ENCODE measurements at places on chromosomes 1 and 21. TPM values are rescaled to one million over a fixed set of nuclear protein-coding genes. Genes with fewer than 3 reads are reported as not detected.
A peak's percentile ranks its signal among the peaks of the same experiment; 100 is the strongest.

GRCh38 chr1:101316256-101316655, 79.4 kb downstream of the S1PR1 start:
- no peaks in the 10 kb centered on the region for H3K36me3 ChIP-seq
- H3K4me3 ChIP-seq = no peak overlapping the region

Gene SESN2
- polyA plus RNA-seq = 5.6 TPM

Gene STXBP3
- 55.6 TPM for polyA plus RNA-seq

DNA sequence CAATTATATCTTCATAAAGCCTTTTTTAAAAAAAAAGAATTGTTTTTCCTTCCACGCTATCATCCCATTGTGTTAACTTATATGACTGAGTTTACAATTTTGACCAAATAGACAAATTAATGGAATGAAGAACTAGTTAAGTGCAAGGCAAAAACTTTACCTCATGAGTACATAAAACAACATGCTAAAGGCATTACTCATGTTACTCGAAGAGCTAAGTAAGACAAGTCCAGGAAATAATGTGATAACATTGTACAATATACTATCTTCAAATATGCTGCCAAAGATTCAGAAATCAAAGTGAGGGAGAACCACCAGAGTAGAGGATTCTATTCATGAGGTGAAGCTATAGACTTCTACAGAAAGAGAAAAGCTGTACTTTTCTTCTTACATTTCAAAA, 24.2 kb upstream of the DYNLT5 start:
- no peak overlapping the region for H3K27ac ChIP-seq
- H3K4me3 ChIP-seq = no peak overlapping the region
- DNase-seq = no peak
- peaks cover 10% of the 10 kb centered on the region for H3K27me3 ChIP-seq
- H3K36me3 ChIP-seq = no peaks in the 10 kb centered on the region

DNA sequence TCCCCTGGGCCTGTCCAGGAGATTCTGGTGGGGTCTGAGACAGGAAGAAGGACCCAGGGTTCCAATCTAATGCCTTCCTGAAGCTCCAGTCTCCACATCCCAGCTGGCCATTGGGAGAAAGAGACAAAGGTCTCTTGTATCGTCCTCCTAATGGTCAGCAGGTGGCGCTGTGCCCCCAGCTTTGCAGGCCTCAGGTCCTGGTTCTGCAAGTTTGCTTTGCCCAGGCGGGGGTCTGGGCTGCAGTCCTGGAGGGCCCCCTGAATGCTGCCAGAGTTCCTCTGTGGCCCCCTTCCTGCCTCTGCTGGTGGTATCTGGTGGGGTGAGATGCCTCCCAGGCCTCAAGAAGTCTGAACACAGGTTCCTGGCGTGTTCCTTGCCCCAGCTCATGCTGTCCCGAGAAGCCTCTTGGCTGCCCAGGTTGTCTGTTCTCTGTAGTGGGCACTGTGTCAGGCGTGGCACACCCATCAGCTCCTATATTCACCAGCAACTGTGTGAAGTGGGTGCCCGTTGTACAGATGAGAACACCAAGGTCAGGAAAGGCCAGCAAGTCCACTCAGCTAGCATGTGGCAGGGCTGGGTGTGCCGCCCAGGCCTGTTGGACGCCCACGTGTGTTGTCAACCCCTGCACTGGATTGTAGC, 33.8 kb upstream of the CSF3R start:
- H3K36me3 ChIP-seq = no peaks in the 10 kb centered on the region
- no peaks in the 10 kb centered on the region for H3K27me3 ChIP-seq
- DNase-seq = peak; percentile 8
- H3K4me1 ChIP-seq = no peaks in the 10 kb centered on the region
- H3K27ac ChIP-seq = no peak overlapping the region

DNA sequence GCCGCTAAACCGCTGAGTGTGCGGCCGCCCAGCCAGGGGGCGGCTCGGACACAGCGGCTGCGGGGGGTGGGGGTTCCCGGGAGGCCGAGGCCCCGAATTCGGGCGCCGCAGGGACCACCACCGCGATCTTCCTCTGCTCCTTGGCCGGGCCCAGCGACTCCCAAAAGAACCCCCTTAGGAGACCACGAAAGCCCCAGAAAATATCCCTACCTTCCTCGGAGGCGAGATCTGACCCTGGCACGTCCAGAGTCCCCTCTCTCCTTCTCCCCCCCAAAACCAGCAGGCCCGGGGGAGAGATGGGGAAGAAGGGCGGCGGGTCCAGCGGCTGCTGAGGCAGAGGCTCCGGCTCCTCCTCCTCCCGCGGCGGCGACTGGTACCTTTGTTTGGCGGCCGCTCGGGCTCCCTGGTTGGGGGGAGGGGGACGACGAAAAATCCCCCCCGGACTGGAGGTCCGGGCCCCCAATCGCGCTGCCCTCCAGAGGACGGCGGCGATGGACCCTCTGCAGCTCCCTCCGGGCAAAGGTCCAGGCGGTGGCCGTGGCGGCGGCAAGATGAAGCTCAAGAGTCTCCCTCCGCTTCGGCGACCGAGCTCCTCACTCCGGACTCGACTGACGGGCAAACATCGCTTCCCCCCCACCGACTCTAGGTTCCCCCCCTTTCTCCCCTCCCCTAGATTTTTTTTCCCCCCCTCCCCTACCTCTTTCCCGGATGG, at the start of gene ARID4B:
ARID4B (minus strand) TSS at position 621 of the 712 bp plus-strand sequence. CDS start 1,260 bp downstream, outside the sequence.
- no peak for DNase-seq
- peak within 1 kb of the TSS; percentile 99 for H3K4me3 ChIP-seq
- H3K4me1 ChIP-seq = peaks cover 71% of the 10 kb centered on the region
- peaks cover 8% of the 10 kb centered on the region for H3K36me3 ChIP-seq

DNA sequence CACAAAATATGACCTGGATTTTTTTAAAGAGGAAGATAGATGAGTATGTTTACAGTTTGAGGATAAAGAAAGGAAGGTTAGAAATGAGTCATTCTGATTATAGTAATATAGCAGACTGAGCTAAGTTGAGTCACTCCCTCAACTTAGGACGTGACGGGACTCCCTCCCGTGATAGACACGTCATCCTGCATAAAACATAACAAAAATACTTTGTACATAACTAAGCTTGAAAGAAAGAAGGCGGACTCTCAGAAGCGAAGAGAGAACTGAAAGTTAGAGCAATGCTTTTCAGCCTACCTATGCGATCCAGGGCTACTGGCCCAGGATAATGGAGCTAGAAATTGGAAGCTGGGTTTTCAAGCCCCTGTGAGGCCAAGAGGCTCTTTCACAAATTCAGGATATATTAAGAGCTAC, 53.0 kb upstream of the DESI2 start:
- no peaks in the 10 kb centered on the region for H3K36me3 ChIP-seq
- peak; percentile 89 for DNase-seq
- peaks cover 6% of the 10 kb centered on the region for H3K4me1 ChIP-seq
- no peaks in the 10 kb centered on the region for H3K27me3 ChIP-seq

- H3K27ac ChIP-seq = no peak overlapping the region
- no peaks in the 10 kb centered on the region for H3K27me3 ChIP-seq
- H3K4me1 ChIP-seq = no peaks in the 10 kb centered on the region
- peak; percentile 30 for DNase-seq
- no peaks in the 10 kb centered on the region for H3K36me3 ChIP-seq
- no peak overlapping the region for H3K4me3 ChIP-seq
Observed at GRCh38 chr1:160777486-160778089, 18.4 kb upstream of the LY9 start.

Gene TMCC2
- 0.37 TPM for polyA plus RNA-seq

Gene FCRL4
- polyA plus RNA-seq = not detected

- DNase-seq = no peak
- peaks cover 3% of the 10 kb centered on the region for H3K4me1 ChIP-seq
- H3K27me3 ChIP-seq = no peaks in the 10 kb centered on the region
Observed at GRCh38 chr21:42321845-42322244, 6.6 kb upstream of the TFF3 start.

GRCh38 chr1:225500624-225501192, 72.9 kb upstream of the LBR start:
- H3K36me3 ChIP-seq = no peaks in the 10 kb centered on the region
- H3K27ac ChIP-seq = no peak overlapping the region
- H3K4me1 ChIP-seq = no peaks in the 10 kb centered on the region
- H3K27me3 ChIP-seq = peaks cover 35% of the 10 kb centered on the region
- DNase-seq = no peak
- no peak overlapping the region for H3K4me3 ChIP-seq

GRCh38 chr1:244920911-244921761, 56.8 kb upstream of the HNRNPU start:
- H3K27me3 ChIP-seq = peaks cover 13% of the 10 kb centered on the region
- no peak overlapping the region for H3K27ac ChIP-seq
- no peak overlapping the region for H3K4me3 ChIP-seq

- H3K27me3 ChIP-seq = no peaks in the 10 kb centered on the region
- no peak overlapping the region for H3K4me3 ChIP-seq
- H3K4me1 ChIP-seq = no peaks in the 10 kb centered on the region
- DNase-seq = no peak
- no peaks in the 10 kb centered on the region for H3K36me3 ChIP-seq
Observed at GRCh38 chr1:54846716-54847284, 40.2 kb downstream of the DHCR24 start.
